ENCODE measurements at places on chromosomes 2 and 18.

DNA sequence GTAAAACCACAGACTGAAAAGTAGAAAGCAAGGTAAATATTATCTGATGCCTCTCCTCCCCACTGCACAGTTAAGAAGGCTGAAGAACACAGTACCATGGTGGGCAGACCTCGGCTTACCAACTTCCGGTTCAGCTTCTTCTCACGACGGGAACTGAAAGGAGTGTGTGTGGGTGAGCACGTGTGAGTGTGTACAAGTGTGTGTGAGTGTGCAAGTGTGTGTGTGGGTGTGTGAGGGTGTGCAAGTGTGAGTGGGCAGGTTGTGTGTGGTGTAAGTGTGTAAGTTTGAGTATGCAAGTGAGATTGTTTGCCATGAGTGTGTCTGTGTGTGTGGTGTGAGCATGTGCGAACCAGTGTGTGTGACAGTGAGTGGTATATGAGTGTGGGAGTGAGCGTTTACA is 103.5 kb downstream of the ADD2 start:
- no peak for DNase-seq

DNA sequence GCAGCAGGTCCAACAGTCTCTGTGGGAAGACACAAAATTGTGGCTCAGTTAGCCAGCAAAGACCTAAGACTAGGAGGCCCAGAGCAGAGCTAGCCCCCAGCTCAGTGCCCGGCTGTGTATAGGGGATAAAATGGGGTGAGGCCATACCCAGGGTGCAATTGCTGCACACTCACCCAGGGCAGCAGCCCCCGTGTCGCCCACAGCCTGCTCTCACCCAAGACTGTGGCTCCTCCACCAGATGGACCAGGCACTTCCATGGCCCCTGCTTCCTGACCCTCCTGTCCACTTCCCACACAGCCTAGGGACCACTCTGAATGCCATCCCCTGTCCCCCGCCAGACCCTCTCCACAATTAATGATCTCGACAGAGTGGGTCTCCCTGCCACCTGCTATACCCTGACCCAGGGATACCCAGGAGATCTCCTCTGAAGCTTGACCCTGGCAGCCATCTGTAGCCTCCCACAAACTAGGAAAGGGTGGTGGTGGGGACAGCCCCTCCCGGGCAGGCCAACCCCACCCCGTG is 85.7 kb downstream of the HS1BP3 start:
- no peak for DNase-seq

DNA sequence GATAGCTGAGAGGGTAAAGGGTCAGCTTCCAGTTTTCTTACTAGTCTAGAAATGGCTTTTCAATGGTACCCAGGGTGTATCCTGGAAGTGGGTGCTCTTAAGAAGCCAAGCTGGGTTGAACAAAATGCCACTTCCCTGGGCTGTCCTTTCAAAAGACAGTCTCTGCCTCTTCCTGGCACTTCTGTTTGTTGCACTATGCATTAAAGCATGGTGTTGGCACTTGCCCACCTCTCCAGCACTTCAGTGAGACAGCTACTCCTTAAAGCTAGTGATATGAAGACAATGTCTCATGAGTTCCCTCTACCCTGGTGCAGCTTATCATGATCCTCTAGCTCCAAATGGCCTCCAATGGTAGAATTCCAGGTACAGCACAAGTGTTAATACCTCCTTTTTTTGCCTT is 74.3 kb upstream of the IGFBP5 start:
- DNase-seq: no peak

DNA sequence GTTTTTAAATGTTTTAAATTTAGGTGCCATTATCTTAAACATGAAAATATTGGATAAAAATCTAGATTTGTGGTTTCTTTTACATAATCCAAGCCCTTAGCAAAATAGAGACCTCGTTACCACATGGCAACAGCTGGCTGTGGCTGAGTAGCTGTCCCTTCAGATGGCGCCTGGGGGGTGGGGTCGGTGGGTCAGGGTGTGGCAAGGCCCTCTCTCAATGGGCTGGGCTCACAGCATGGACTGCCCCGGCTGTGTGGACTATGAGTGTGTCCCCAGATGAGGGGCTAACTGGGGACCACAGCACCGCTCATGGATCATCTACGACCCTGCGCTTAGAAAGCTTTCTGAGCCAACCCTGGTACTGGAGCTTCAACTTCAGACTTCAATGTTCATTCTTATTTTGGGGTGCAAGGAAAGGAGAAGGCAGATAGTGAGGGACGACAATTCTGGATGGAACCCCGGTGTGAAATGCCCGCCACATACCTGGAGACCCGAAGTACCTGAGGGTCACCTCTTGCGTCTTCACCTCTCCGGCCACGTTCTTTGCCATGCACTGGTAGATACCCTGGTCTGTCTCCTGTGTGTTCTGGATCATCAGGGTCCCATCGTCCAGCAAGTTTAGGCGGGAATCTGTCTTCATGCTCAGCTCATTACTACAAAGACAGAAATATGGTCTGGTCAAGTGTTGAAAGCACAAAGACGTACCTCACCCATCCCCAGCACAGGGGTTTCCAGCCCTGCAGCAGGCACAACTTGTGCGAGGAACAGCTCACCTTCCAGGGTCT is 71.0 kb downstream of the PXDN start:
- DNase-seq: no peak

DNA sequence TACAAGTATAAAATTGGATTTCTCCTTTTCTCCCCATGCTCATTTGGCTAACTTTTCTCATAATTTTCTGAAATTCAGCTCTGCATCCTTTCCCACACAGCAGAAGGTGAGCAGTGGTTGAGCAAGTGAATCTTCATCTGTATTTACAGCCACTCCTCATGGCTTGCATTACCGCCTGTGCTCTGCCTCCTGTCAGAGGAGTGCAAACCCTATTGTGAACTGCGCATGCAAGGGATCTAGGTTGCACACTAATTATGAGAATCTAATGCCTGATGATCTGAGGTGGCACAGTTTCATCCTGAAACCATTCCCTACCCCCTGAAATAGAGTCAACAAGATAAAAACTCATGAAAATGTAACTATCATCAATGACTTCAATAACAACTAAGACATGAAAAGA is 20.0 kb downstream of the ME2 start:
- no peak for DNase-seq

DNA sequence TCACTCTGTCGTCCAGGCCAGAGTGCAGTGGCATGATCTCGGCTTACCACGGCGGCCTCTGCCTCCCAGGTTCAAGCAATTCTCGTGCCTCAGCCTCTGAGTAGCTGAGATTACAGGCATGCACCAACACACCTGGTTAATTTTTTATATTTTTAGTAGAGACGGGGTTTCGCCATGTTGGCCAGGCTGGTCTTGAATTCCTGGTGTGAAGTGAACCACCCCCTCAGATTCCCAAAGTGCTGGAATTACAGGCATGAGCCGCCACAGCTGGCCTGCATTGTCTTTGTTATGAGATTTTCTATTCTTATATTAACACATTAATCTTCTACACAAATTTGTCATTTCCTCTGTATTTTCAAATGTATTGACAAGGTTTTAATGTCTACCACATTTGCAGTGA is 75.2 kb downstream of the SEPTIN10 start:
- no peak for DNase-seq

- no peak for DNase-seq
These were observed 16.6 kb downstream of the RTP5 start for GRCh38 chr2:241885946-241886643.
